Suprapubic skin (tissue), 4 donors: ENCODE measurements at places on chromosomes 1 and 21.

DNA sequence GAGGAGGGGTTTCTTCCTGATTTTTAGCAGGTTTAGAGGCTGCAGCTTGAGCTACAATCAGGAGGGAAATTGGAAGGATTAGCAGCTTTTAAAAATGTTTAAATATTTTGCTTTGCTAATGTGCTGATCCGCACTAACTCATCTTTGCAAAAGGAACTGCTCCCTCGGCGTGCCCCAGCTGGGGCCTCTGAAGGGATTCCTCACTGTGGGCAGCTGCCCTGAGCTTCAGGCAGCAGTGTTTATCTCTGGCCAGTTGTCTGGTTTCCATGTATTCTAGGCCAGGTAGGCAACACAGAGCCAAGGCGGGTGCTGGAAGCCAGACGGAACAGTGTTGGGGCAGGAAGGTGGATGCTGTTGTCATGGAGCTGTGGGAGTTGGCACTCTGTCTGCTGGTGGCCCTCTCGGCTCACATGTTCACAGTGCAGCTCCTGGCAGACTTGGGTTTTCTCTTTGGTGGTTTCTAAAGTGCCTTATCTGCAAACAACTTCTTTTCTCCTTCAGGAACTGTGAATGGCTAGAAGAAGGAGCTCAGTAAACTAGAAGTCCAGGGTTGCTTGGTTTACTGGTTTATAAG is 18.9 kb downstream of the NECAP2 start:
- peaks cover 81% of the 10 kb centered on the region for H3K36me3 ChIP-seq
- no peaks in the 10 kb centered on the region for H3K27me3 ChIP-seq
- H3K27ac ChIP-seq: no peak overlapping the region
- no peak for DNase-seq
- H3K4me3 ChIP-seq: no peak overlapping the region

DNA sequence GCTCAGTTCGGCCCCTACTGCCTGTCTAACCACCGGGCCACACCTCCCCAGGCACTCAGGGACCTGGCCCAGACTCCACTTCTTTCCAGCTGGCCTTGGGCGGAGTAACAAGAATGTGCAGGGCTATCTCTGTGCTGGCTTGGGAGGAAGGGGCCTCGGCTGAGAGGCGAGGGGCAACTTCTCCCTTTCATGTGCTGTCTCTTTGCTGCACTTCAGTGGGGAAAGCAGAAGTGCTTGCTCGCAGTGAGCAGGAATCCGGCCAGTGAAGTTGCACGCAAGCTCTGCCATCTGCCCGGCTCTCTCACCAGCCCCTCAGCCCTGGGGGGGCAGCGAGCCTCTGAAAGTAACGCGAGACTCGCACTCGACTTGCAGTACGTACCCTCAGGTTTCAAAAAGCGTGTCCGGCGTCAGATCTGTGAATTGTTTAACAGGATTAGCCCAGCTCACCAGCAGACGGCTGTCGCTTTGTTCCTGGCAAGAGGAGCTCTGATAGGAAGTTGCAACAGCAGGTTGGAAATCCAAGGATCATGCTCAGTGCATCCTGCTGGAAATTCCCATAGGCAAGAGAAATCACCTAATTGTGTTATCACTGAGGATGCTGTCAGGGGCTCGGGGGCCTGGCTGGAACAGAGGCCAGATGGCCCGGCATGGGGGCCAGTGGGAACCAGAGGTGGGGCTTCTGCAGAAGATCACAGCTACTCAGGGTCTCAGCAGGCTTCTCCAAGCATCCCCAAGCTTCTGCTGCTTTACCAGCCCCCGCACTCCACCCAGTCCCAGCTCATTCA is 221.1 kb downstream of the NPHP4 start:
- peaks cover 44% of the 10 kb centered on the region for H3K27me3 ChIP-seq
- peak overlapping the region; percentile 16 for H3K4me3 ChIP-seq
- no peak overlapping the region for H3K27ac ChIP-seq
- no peaks in the 10 kb centered on the region for H3K36me3 ChIP-seq
- H3K4me1 ChIP-seq: peaks cover 27% of the 10 kb centered on the region

- no peak overlapping the region for H3K4me3 ChIP-seq
- H3K27me3 ChIP-seq: no peaks in the 10 kb centered on the region
- no peaks in the 10 kb centered on the region for H3K36me3 ChIP-seq
- peaks cover 4% of the 10 kb centered on the region for H3K4me1 ChIP-seq
- no peak overlapping the region for H3K27ac ChIP-seq
Observed at GRCh38 chr21:31397939-31398338, 53.9 kb upstream of the TIAM1 start.

DNA sequence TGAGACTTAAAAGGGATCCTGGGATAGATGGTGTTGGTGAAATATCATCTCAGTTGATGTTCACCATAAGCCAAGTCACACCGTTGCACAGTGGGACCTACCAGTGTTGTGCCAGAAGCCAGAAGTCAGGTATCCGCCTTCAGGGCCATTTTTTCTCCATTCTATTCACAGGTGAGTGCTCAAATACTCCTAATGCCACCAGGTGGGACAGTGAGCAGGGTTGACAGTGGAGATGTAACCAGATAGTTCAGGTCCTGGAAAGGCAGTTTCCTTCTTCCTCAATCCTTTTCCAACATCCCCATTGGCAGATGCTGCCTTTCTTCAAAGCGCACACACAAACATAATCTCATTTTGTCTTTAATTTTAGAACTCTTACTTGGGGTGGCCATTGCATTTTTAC is 11.6 kb downstream of the CD160 start:
- no peak overlapping the region for H3K27ac ChIP-seq
- H3K36me3 ChIP-seq: no peaks in the 10 kb centered on the region
- no peak for DNase-seq
- no peaks in the 10 kb centered on the region for H3K4me1 ChIP-seq
- no peak overlapping the region for H3K4me3 ChIP-seq

DNA sequence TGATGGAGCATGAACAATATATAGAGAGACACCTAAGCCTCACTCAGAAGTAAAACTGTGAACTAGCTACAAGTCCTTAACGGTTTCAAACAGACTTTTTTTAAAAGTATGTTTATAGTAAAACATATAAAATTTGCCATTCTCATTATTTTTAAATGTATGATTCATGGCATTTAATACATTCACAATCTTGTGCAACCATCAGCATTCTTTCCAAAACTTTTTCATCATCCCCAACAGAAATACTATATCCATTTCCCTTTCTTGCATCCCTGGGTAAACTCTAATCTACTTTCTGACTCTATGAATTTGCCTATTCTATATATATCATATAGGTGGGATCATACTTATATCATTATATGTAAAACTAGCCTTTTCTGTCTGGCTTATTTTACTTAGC is 25.5 kb downstream of the EVI5 start:
- no peak overlapping the region for H3K27ac ChIP-seq
- no peaks in the 10 kb centered on the region for H3K36me3 ChIP-seq
- H3K4me1 ChIP-seq: no peaks in the 10 kb centered on the region
- DNase-seq: no peak
- no peak overlapping the region for H3K4me3 ChIP-seq
- no peaks in the 10 kb centered on the region for H3K27me3 ChIP-seq

DNA sequence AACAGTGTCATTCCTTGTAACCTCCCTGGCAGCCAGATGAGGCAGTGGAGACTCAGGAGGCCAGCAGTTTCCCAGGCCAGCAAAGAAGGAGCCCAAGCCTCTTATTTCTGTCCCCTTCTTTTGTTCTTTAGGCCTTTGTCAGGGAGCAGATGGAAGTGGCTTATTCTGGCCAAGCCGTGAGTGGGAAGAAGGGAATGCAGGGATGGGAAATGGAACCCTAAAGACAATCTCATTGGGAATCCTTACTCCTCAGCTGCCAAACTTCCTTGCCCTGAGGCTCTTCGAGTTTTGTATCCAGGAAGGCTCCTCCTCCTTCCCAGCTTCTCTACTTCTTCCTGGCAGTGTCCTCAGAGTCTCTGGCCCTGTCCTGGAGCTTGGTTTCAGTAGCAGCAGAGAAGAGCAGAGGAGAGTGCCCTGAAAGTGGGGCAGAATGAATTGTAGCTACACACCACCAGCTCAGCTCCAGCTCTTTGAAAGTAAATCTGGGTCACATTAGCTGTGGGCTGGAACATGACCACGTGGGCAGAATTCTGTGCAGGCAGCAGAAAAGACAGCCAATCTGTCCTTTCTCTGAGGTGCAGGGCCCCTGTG is 63.9 kb downstream of the NDUFS5 start:
- H3K4me3 ChIP-seq: no peak overlapping the region
- no peak for DNase-seq
- H3K4me1 ChIP-seq: peaks cover 44% of the 10 kb centered on the region
- H3K27ac ChIP-seq: peak overlapping the region; percentile 26
- H3K36me3 ChIP-seq: no peaks in the 10 kb centered on the region
- H3K27me3 ChIP-seq: no peaks in the 10 kb centered on the region

GRCh38 chr1:112723511-112723839 is 8.3 kb upstream of the PPM1J start:
- H3K4me3 ChIP-seq: no peak overlapping the region
- peak; percentile 29 for DNase-seq
- peaks cover 21% of the 10 kb centered on the region for H3K4me1 ChIP-seq

DNA sequence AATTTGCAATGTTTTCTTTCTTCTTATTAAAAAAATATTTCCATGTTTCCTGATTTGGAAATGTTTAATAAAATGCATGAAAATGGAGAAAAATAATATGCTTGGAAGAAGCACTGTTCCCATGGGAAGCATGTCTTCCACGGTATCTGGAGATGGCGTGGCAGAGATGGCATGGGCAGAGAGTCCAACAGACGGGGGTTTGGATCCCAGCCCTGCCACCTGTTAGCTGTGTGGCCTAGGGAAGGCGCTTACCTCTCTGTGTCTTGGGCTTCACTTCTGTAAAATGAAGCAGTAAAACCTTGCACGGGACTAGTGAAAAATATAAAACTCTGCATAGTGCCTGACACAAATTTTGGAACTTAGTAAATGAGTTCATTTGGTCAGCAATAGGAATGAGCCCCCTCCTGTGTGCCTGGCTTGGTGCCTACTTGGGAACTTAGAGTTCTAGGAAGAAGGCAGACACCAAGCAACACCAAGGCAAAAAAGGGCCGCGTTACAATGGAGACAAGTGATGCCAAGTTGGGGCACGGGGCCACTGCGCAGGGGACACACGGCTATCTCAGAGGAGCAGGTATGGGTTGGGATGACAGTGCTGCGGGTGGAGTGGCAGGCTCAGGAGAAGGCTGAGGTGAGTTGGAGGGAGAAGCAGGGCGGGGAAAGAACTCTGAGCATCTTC is 124.2 kb downstream of the KCNN3 start:
- H3K27me3 ChIP-seq: peaks cover 8% of the 10 kb centered on the region
- H3K36me3 ChIP-seq: no peaks in the 10 kb centered on the region
- H3K4me3 ChIP-seq: no peak overlapping the region
- no peak overlapping the region for H3K27ac ChIP-seq
- peaks cover 15% of the 10 kb centered on the region for H3K4me1 ChIP-seq

GRCh38 chr1:45213892-45214291 is 7.5 kb upstream of the ZSWIM5 start:
- H3K36me3 ChIP-seq: no peaks in the 10 kb centered on the region
- no peak overlapping the region for H3K4me3 ChIP-seq
- no peaks in the 10 kb centered on the region for H3K4me1 ChIP-seq
- peaks cover 2% of the 10 kb centered on the region for H3K27me3 ChIP-seq
- DNase-seq: no peak

GRCh38 chr1:45666836-45667235 is 19.5 kb downstream of the GPBP1L1 start:
- no peak overlapping the region for H3K4me3 ChIP-seq
- DNase-seq: no peak
- peaks cover 15% of the 10 kb centered on the region for H3K4me1 ChIP-seq

DNA sequence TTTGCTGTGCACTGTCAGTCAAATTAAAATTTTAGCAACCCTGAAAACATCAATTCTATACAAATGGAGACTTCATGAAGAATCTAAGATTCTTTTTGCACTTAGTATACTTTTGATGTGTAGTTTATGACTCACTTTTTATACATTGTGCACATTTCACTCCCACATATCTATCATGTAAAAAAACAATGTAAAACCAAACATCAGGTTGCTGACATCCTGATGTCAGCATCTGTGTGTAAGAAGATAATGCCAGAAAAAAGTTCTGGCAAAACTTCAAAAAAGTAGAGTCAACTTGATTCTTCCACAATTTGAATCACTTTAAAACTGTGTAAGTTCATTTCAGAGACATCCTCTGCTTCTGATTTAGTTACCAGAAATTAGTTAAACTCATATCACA is 115.7 kb downstream of the CENPF start:
- H3K27ac ChIP-seq: no peak overlapping the region
- no peaks in the 10 kb centered on the region for H3K4me1 ChIP-seq
- no peak overlapping the region for H3K4me3 ChIP-seq
- DNase-seq: no peak

GRCh38 chr1:226512076-226512728 is 36.4 kb upstream of the STUM start:
- H3K4me1 ChIP-seq: no peaks in the 10 kb centered on the region
- no peak for DNase-seq
- no peak overlapping the region for H3K4me3 ChIP-seq
- H3K36me3 ChIP-seq: no peaks in the 10 kb centered on the region
- H3K27ac ChIP-seq: no peak overlapping the region

DNA sequence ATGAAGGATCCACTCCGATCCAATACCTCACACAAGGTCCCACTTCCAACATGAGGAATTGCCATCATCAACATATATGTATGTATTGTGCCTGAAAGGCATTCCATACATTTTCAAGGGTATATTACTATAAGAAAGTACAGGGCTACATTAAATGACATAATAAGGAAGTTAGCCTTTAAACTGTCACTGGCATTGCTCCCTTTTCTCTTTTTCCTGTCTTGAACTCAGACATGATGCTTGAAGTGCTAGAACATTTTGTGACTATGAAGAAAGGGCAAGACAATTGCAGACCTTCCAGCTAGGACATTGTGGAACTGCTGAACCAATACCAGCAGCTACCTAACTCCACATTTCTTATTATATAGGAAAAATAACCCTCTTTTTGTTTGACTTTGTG is 2.9 kb upstream of the TSPAN2 start:
- no peak overlapping the region for H3K27ac ChIP-seq
- no peak overlapping the region for H3K4me3 ChIP-seq
- no peaks in the 10 kb centered on the region for H3K36me3 ChIP-seq
- H3K4me1 ChIP-seq: peaks cover 22% of the 10 kb centered on the region
- DNase-seq: no peak

DNA sequence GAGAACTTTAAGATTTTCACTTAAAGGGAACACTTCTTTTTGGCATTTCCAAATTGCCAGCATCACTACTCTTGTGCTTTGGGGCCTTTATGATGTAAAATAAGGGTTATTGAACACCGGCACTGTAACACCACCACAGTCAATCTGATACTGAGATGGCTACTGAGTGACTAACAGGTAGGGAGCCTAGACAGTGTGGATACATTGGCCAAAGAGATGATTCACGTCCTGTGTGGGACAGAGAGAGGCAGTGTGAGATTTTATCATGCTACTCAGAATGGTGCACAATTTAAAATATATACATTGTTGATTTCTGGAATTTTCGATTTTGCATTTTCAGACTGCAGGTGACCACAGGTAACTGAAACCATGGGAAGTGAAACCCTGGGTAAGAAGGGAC is 261.6 kb downstream of the SPATA17 start:
- H3K4me1 ChIP-seq: no peaks in the 10 kb centered on the region
- no peaks in the 10 kb centered on the region for H3K27me3 ChIP-seq
- no peak for DNase-seq
- H3K36me3 ChIP-seq: no peaks in the 10 kb centered on the region
- H3K27ac ChIP-seq: no peak overlapping the region
- H3K4me3 ChIP-seq: no peak overlapping the region

GRCh38 chr1:115669886-115670285 is 28.1 kb downstream of the VANGL1 start:
- DNase-seq: no peak
- H3K4me1 ChIP-seq: peaks cover 27% of the 10 kb centered on the region
- peaks cover 30% of the 10 kb centered on the region for H3K36me3 ChIP-seq
- H3K27ac ChIP-seq: no peak overlapping the region
- H3K4me3 ChIP-seq: no peak overlapping the region
